Activated CD4-positive, alpha-beta T cell treated with anti-CD3 and anti-CD28 coated beads for 4 hours (primary cell): ENCODE measurements at places on chromosomes 1 and 21.

GRCh38 chr1:91338501-91338900 lies 66.1 kb downstream of the HFM1 start:
- DNase-seq, result no peak

DNA sequence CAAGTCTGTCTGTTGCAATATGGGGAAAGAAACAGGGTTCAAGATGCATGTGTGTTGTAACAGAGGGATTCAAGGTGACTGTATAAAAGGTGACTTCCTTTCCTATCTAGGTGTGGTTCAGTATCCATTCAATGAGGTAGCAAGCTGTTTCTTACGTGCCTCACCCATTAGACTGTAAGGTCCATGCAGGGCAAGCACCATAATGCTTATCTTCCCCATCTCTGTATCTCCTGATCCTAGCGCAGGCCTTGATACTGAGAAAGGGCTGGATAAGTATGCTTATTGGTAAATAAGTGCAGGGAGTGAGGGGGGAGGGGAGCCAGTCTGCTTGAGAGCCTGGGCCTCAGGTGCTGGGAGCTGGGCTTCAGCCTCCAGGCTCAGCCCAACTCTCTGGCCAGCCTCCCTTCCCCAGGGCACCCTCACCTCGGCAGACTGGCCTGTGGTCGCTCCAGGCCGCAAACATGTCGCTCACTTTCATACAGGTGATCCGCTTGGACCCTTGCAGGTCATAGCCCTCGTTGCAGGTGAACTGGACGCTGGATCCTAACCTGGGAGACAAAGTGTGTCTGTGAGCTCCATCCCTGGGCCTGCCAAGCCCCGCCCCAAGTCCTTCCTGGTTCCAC lies 44.5 kb upstream of the HMGB4 start:
- no peak for DNase-seq

GRCh38 chr1:199218533-199218932 lies 579.7 kb downstream of the PTPRC start:
- no peak for DNase-seq

- no peak for DNase-seq
These were observed 59.3 kb downstream of the ACP6 start for GRCh38 chr1:147611021-147611426.

DNA sequence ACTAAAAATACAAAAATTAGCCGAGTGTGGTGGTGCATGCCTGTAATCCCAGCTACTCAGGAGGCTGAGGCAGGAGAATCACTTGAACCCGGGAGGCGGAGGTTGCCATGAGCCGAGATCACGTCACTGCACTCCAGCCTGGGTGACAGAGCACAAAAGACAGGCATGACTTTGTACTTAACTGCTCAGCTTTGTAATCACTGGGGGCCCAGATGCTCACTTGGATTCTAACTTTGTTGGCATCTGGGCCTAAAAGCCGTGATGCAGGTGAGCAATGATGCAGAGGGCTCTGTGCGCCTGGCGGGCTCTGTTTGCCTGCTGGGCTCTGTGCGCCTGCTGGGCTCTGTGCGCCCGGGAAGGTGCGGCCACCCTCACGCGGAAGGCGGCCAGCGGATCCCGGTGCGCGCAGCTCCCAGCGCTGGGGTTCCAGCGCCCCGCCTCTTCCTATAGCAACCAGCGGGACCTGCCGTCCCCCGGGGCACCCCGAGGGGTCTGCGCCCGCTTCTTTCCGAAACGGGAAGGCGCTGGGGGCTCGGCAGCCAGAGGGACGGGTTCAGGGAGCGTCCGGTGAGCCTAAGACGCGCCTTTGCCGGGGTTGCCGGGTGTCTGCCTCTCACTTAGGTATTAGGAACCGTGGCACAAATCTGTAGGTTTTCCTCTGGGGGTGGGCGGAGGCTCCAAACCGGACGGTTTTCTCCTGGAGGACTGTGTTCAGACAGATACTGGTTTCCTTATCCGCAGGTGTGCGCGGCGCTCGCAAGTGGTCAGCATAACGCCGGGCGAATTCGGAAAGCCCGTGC lies 31.7 kb downstream of the PRMT2 start:
- no peak for DNase-seq

DNA sequence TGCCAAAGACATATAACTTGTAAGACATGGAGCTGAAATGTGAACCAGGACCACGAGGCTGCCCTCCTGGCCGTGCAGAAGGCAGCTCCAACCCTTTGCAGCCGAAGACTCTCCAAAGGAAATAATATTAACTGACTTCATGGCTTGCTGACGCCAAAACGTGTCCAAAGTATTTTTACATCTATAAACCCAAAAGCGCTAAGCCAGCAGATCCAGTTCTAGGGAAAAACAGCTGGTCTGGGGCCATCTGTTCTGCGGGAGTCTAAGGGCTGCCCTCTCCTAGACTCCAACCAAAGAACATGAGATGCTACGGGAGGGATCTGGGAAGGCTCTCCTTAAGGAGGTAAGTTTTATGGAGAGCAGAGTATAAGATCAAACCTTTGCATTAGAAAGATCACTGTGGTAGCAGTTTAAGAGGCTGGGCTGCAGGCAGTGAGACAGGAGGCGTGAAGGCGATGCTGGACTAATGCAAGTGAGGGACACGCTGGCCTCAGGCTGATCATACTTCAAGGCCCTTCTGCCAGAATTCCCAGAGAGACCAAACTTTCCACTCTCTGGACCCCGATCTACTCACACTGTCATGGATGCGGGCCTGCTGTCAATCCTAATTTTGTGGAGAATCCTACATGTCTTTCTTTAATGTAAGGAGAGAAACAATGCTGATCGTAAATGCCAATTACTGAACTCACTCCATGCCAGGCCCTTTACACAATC lies 1.2 kb downstream of the TMEM53 start:
- DNase-seq, result no peak

DNA sequence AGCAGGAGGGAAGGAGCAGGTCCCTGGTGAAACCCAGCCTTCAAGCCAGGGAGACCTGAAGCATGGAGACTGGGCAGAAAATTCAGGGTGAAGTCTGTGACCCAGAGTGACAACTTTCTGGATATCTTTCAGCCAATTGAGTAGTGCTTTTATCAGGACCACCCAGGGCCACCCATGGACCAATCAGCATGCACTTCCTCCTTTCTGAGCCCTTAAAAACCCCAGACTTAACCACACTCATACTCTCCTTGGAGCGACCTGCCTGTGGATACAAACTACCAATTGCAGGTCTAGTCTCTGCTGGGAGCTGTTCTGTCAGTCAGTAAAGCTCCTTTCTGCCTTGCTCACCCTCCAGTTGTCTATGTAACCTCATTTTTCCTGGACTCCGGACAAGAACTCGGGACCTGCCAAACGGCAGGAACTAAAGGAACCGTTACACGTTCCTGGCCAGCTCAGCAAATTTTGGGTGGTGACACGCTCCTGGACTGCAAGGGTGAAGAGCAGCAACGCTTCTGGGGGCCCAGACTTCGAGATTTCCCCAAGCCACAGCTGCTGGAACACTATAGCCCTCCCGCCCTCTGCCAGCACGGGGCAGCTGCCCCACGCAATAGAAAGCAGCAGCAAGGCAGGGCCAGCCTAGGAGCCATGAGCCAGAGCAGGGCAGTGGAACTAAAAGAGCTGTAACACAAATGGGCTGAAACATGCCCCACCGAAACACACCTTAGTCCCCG lies 1183.4 kb downstream of the AMY1C start:
- no peak for DNase-seq

DNA sequence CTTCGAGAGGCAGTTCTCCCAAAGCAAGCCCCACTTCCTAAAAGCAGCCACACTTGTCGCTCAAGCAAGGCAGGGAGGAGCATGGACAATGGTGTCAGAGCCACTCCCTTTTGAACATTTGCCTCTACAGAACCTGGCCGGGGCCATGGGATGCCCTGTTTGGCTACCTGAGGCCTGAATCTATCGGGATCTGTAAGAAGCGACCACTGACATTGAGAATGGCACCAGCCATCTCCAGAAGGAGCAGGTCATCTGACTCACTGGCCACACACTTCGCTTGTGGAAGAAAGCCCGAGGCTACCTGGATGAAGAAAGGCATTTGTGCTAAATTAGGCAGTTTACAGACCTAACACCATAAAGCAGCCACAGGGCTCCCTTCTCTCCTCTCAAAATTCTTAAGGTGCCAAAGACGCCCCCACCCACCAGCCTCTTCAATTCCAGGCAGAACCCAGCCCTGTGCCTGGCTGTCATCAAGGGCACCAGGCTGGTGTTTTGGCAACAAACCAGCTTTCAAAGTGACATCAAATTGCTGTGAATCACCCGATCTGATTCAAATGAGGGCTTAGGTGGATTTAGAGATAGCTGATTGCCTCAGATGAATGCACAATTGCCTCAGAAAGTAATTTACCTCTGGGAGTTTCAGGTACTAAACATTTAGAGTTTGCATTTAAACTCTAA lies 104.8 kb downstream of the ETS2 start:
- DNase-seq, result no peak

DNA sequence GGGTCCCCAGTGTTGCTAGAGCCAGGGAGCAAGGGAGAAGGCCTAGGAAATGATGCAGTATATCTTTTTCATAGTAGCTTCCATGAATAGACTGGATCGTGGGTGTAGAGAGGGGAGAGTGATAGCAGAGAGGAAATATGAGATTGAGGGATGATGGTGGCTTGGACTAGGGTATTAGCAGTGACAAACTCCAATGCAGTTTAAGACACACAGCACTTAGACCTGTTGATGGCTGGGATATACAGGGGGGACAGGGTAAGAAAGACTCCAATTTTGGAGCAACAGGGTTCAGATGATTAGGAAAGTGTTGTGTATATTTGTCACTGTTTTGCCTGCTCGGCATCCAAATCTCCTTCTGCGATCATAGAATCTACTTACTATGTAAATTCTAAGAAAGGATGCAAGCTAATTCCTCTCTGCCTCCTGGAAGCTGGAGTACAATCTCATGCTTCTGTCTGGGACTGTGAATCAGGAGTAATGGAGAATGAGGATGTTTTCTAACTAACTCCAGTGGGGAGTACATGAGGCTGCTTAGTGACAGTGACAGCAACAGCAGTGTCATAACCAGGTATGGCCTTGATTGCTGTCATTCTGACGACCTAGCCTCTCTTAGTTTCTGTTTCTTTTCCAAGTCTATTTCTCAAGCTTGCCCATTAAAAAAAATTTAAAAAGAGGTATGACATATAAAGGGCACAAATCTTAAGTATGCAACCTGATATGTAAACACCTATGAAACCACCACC lies 47.5 kb downstream of the SYDE2 start:
- no peak for DNase-seq

DNA sequence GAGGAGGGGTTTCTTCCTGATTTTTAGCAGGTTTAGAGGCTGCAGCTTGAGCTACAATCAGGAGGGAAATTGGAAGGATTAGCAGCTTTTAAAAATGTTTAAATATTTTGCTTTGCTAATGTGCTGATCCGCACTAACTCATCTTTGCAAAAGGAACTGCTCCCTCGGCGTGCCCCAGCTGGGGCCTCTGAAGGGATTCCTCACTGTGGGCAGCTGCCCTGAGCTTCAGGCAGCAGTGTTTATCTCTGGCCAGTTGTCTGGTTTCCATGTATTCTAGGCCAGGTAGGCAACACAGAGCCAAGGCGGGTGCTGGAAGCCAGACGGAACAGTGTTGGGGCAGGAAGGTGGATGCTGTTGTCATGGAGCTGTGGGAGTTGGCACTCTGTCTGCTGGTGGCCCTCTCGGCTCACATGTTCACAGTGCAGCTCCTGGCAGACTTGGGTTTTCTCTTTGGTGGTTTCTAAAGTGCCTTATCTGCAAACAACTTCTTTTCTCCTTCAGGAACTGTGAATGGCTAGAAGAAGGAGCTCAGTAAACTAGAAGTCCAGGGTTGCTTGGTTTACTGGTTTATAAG lies 18.9 kb downstream of the NECAP2 start:
- no peak for DNase-seq

DNA sequence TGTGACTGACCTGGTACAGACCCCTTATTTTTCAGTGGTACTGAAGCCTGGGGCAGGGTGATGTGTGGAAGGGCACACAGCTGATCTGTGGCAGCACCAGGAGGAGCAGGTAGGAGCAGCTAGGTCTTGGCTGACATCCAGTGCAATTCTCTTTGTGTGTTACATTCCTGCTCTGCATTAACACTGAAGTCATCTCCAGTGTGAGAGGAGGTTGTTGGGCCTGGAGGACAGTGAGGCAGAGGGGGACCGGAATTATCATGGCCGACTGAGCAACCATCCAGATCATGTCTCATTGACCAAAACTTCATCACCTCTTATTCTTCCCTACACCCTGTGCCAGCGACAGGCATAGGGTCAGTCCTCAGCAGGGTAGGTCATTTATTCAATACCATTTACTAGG lies 1.5 kb downstream of the SLAMF8 start:
- no peak for DNase-seq

DNA sequence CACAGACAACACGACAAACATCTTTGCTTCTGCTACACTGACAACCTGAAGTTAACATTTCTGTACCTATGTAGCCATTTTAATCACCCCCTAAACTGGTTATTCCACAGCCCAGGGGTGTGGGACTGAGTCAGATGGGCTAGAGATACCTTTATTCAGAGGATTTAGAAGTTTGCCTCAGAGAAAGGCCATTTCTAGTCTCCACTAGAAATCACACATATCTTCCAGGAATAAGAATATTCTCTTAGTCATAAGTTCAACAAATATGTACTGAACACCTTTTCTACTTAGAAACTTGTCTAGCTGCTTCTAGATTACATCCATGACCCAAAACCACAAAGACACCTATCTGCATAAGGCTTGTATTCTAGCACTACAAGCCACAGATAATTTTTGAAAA lies 38.8 kb downstream of the ERG start:
- DNase-seq, result no peak

GRCh38 chr1:56057466-56058405 lies 521.6 kb downstream of the PLPP3 start:
- DNase-seq, result no peak

DNA sequence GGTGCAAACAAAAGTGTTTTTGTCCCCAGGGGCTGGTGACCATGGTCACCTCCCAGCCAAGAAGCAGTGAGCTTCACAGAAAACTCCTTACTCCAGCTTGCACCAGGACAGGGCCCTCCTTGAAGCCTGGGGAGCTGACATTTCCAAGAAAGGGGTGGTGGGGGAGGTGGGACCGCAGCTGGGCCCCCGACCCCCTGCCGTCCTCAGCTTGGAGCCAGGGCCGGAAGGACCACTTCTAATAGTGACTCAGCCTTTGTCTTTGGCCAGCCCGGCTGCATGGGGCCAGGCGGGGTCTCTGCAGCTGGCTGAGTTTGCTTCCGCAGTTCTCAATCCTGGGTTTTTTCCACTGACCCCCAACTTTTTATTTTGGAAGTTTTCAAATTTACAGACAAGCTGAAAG lies 136.5 kb upstream of the POU3F1 start:
- no peak for DNase-seq

GRCh38 chr1:89608984-89609725 lies 23.8 kb upstream of the LRRC8C start:
- peak; percentile 66 for DNase-seq

GRCh38 chr1:208988811-208989222 lies 594.7 kb upstream of the CAMK1G start:
- DNase-seq, result no peak

GRCh38 chr1:160550572-160551034 lies 27.5 kb upstream of the SLAMF6 start:
- DNase-seq, result peak; percentile 63

- DNase-seq, result no peak
These were observed 13.2 kb downstream of the ADGRB2 start for GRCh38 chr1:31750858-31751510.
